Transverse colon (tissue), 4 donors: ENCODE measurements at places on chromosomes 12 and 14. TPM values are rescaled to one million over a fixed set of nuclear protein-coding genes. Genes with fewer than 3 reads are reported as not detected.
A peak's percentile ranks its signal among the peaks of the same experiment; 100 is the strongest.

GRCh38 chr12:49873361-49873934, 30.3 kb downstream of the FAIM2 start:
- DNase-seq = no peak

GRCh38 chr14:91885113-91885712, 17.9 kb upstream of the TC2N start:
- no peak for DNase-seq

GRCh38 chr12:47651368-47652254, 54.2 kb downstream of the RPAP3 start:
- peak; percentile 46 for DNase-seq

DNA sequence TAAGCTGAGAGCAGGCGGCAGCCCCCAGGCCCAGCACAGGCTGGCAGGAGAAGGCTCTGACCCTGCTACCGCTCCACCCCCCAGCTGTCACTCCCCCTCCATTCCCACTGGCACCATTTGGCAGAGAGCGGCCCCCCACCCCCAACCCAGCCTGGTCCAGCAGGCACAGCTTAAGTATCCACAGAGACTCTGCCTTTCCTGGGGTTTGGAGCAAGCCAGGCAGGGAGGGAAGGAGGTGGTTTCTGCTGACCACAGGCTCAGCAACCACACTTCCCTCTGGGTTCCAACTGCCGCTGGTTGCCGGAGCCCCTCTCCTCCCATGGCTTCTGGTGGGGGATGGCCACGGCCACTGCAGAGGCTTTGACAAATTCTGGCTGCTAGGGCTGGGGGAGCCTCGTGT, 30.5 kb upstream of the CCND2 start:
- DNase-seq = no peak

The DTX1 gene
- 1.00 TPM for total RNA-seq

The JPH4 gene
- total RNA-seq = 0.27 TPM

The KRT85 gene
- not detected for total RNA-seq
